ENCODE measurements at places on chromosomes 5 and 9. TPM values are rescaled to one million over a fixed set of nuclear protein-coding genes. Genes with fewer than 3 reads are reported as not detected.

GRXCR2 gene
- not detected for polyA plus RNA-seq

TSSK1B gene
- not detected for polyA plus RNA-seq

STK10 gene
- 10.6 TPM for polyA plus RNA-seq

IDNK gene
- polyA plus RNA-seq = 6.0 TPM

FST gene
- 8.2 TPM for polyA plus RNA-seq

FOXD4L5 gene
- not detected for polyA plus RNA-seq

KLF4 gene
- polyA plus RNA-seq = 89.6 TPM

IFNE gene
- polyA plus RNA-seq = 0.29 TPM

AFF4 gene
- polyA plus RNA-seq = 26.9 TPM

MEIKIN gene
- not detected for polyA plus RNA-seq

SKP1 gene
- polyA plus RNA-seq = 745 TPM

ANKRD33B gene
- polyA plus RNA-seq = 4.7 TPM

IFNB1 gene
- polyA plus RNA-seq = not detected

EEIG1 gene
- polyA plus RNA-seq = 67.1 TPM

MAMDC2 gene
- polyA plus RNA-seq = 76.4 TPM

TRIM23 gene
- 10.8 TPM for polyA plus RNA-seq

BTF3 gene
- 712 TPM for polyA plus RNA-seq

FBXL17 gene
- 13.7 TPM for polyA plus RNA-seq

BTNL8 gene
- 0.10 TPM for polyA plus RNA-seq

PCDHGA11 gene
- 1.9 TPM for polyA plus RNA-seq

WDR31 gene
- 2.6 TPM for polyA plus RNA-seq

IL7R gene
- 6.7 TPM for polyA plus RNA-seq

ANKRD31 gene
- 0.05 TPM for polyA plus RNA-seq

MAN1B1 gene
- polyA plus RNA-seq = 38.5 TPM

TRIM36 gene
- 0.34 TPM for polyA plus RNA-seq

SPINK6 gene
- not detected for polyA plus RNA-seq

NIM1K gene
- 1.3 TPM for polyA plus RNA-seq

CDC20B gene
- polyA plus RNA-seq = not detected

SGCD gene
- polyA plus RNA-seq = 15.9 TPM

DOLPP1 gene
- polyA plus RNA-seq = 10.5 TPM

ERCC6L2 gene
- 22.5 TPM for polyA plus RNA-seq

LRRC19 gene
- not detected for polyA plus RNA-seq

BARHL1 gene
- polyA plus RNA-seq = not detected

UBE2D2 gene
- 98.7 TPM for polyA plus RNA-seq

ADGRV1 gene
- 4.0 TPM for polyA plus RNA-seq

PCDHB15 gene
- polyA plus RNA-seq = 7.3 TPM

ANKRD20A1 gene
- polyA plus RNA-seq = 0.75 TPM

QRFP gene
- 0.15 TPM for polyA plus RNA-seq

EHMT1 gene
- 44.7 TPM for polyA plus RNA-seq

SPAG8 gene
- 1.9 TPM for polyA plus RNA-seq

DNAJC25 gene
- 8.3 TPM for polyA plus RNA-seq

GRIN3A gene
- 0.09 TPM for polyA plus RNA-seq

STPG3 gene
- not detected for polyA plus RNA-seq

GABRP gene
- polyA plus RNA-seq = 0.06 TPM

FAM240B gene
- polyA plus RNA-seq = not detected

LCN6 gene
- polyA plus RNA-seq = 26.6 TPM

COL5A1 gene
- 68.5 TPM for polyA plus RNA-seq

RGS7BP gene
- polyA plus RNA-seq = 2.3 TPM

KDM3B gene
- polyA plus RNA-seq = 36.2 TPM

SLC23A1 gene
- polyA plus RNA-seq = not detected

APBB3 gene
- 27.2 TPM for polyA plus RNA-seq

C9orf153 gene
- polyA plus RNA-seq = not detected

Data from urinary bladder (tissue), 4 donors.